ENCODE measurements at places on chromosomes 6 and 20.

DNA sequence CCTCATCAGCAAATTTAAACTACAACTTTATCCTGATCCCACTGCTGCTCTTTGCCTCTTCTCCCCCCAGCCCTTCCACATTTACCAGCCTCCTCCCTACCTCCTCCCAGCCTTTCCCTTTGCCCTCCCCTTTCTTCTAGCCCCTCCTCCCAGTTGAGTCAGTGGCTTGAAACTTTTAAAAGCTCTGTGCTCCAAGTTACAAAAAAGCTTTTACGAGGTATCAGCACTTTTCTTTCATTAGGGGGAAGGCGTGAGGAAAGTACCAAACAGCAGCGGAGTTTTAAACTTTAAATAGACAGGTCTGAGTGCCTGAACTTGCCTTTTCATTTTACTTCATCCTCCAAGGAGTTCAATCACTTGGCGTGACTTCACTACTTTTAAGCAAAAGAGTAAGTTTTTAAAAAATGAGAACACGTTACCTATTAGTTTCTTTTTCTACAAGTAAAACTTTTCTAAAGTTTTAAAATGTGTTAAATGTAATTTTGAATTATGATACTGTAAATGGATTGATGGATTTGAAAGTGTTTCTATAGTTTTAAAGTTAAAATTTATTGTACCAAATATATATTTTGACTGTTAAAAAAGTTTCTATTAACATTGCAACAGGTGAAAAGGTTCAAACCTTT is at the start of gene GJA1:
Gene GJA1 (plus strand): TSS at position 203 of the 626 bp plus-strand sequence. CDS start 11,202 bp downstream, outside the sequence.
- peak; percentile 71 for DNase-seq

GRCh38 chr6:79783670-79784394 is 152.7 kb downstream of the SH3BGRL2 start:
- no peak for DNase-seq

- DNase-seq, result no peak
Observed at GRCh38 chr6:30688569-30688968, 2.1 kb upstream of the PPP1R18 start.

DNA sequence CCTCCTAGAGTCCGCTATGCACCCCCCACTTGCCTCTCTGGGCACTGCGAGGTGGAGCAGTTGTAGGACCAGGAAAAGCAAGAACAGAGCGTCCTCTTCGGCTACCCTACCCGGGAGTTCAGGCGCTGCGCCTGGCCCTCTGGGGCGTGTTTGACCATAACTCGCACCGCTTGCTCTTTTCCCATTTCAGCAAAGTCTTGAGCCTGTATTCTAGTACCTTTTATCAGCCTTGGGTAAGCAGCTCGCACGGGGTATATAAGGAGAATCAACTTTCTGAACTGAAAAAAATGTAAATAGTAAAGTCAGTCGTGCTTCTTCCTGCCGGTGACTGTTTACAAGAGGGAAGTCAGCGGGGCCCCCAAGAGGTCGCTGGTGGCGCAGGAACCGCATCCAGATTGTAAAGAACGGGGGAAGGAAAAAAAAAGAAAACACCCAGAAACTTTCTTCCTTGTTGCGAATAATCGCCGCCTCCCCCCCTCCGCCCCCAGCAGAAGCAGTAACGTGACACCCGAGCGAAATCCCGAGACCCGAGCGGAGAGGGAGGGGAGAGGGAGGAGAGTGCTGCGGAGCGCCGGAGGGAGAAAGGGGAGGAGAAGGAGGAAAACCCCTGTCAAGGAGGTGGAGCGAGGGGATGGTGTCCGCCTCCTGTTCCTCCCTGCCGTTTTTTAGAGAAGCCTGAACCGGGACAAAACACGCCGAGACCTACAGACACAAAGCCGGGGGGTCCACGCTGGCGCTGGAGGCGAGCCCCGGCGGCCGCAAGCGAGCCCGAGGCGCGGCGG is at the start of gene UST:
Gene UST (plus strand): TSS at position 668 of the 782 bp plus-strand sequence. CDS start 401 bp downstream, outside the sequence.
- DNase-seq, result peak; percentile 93

- DNase-seq, result no peak
Observed at GRCh38 chr6:44590471-44590870, 203.0 kb downstream of the CDC5L start.

- peak; percentile 91 for DNase-seq
Observed at GRCh38 chr6:42782689-42783176, 881 bp downstream of the BICRAL start.

DNA sequence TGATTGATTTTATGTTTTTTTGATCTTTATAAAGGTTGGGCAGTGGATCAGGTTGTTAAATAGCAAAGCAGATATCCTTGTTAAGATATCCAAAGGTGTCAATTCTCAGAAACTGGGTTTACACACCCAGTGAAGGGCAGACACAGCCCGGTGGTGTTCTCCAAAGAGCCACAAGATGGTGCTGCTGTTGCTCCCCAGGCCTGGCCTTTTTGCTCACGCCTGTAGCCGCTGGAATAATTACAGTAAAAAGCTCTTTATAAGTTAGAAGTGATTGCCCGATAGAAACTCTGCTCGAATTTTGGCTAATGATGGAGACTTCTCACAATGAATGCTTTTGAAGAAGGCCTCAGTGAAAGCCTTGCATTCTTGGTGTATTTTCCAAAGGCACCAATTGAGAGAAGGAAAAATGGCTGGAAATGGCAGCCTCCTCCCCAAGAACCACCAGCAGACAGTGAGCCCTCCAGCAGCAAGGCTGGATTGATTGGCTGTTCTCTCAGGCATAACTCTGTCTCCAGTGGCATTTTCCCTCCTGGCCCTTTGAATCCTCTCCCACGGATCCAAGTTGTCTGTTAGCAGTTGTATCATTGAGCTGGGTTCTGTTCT is 120.5 kb upstream of the CHD6 start:
- DNase-seq, result no peak

DNA sequence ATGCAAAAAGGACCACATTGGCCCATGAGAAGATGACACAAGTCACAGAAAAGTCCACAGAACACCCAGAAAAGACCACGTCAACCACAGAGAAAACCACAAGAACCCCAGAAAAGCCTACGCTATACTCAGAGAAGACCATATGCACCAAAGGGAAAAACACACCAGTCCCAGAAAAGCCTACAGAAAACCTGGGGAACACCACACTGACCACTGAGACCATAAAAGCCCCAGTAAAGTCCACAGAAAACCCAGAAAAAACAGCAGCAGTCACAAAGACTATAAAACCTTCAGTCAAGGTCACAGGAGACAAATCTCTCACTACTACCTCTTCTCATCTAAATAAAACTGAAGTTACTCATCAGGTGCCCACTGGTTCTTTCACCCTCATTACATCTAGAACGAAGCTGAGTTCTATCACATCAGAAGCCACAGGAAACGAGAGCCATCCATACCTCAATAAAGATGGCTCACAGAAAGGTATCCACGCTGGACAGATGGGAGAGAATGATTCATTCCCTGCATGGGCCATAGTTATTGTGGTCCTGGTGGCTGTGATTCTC is 11.2 kb downstream of the MUCL3 start:
- no peak for DNase-seq

- DNase-seq, result no peak
Observed at GRCh38 chr6:146127447-146128215, 98.8 kb downstream of the GRM1 start.

DNA sequence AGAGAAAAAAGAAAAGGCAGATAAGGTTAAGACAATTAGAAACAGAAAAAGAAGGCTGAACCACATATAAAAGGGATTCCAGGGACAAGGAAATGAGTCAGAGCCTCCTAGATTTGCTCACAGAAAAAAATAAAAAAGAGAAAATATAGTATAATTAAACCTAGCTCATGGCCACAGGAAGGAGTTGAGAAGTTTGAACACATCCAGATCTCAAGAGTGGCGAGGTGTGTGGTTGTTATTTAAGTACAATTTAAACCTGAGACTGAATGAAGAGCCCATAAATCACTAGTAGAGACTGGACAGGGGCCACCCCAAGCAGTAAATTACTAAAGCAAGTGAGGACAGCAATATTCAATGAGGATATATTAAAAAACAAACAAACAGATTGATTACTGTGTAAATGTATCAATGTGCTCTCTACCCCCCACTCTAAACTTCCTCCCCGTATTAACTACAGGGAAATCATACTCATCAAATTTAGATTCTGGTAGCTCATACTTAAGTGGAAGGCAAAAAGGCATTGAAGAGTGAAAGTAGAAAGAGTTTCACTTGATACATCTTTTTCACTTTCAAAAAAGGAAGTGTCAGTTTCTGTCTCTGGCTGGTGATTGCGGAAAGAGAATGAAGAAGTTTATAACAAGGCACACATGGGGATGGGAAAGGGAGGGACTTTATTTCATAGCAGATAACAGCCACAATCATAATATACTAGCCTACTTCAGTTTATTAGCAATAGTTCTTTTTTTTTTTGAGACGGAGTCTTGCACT is 49.3 kb upstream of the SCAF8 start:
- no peak for DNase-seq

GRCh38 chr20:9051508-9051907 is 17.4 kb upstream of the PLCB4 start:
- DNase-seq, result no peak

- DNase-seq, result no peak
Observed at GRCh38 chr6:154230910-154231595, 125.5 kb downstream of the IPCEF1 start.

- DNase-seq, result no peak
Observed at GRCh38 chr20:18698735-18699380, 111.0 kb downstream of the DTD1 start.

GRCh38 chr20:24950836-24951525 is 1.9 kb downstream of the CST7 start:
- DNase-seq, result peak; percentile 49

DNA sequence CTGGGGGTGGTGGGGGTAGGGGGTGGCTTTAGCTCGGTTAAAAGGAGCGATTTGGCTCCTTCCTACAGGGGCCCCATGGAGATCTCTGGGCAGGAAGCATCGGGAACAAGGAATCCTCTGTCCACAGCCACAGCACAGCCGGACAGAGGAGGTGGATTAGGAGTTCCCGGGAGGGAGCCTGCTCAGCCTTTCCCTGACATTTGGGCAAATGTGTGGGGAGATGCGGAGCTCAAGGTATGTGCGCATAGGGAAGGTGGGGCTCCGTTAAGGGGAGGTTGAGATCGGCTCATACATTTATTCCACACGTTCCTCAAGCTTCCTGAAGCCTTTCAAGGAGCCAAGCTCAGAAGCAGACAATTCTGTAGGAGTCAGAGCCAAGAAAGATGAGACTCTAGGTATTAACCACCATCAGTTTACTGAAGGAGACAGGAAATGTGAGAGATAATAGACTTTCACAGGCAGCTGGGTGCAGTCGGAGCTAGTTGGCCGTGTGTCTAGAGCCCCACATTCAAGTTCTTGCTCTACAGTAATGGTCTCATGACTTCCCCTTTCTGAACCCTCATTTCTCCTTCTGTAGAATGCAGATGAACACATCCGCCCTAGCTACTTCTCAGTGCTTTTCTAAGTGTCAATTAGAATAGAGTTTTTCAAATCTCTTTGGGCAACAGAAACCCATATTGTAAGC is 40.8 kb upstream of the EPB41L1 start:
- no peak for DNase-seq

DNA sequence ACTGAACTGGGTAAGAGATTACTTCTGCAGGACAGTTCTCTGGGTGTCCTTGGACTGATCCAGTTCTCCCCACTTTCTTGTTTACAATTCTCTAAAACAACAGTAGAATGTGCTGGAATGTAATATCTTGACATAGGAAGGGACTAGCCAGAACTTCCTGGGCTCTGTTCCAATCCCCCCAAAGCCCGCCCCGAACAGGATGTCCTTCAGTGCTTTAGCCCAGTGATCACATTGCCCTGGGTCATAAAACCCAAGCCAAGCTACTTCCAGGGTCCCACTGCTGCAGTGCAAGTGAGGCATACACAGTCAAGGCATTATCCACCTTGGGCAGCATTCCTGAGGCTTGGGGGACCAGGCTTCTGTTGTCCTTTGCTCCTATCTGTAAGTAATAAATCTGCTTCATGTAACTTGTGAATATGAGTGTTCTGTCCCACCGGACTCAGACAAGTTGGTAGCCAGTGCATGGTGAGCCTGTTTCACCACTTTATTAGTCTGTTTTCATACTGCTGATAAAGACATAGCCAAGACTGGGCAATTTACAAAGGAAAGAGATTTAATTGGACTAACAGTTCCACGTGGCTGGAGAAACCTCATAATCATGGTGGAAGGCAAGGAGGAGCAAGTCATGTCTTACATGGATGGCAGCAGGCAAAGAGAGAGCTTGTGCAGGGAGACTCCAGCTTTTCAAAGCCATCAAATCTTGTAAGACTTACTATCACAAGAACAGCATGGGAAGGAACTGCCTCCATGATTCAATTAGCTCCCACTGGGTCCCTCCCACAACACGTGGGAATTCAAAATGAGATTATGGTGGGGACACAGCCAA is 23.5 kb downstream of the FITM2 start:
- no peak for DNase-seq

GRCh38 chr6:46648869-46649492 is 3.6 kb downstream of the CYP39A1 start:
- DNase-seq, result no peak

All from left forelimb (tissue), 1 donor.